ENCODE measurements at places on chromosomes 2 and 18.

- no peak for DNase-seq
Observed at GRCh38 chr2:238596571-238597551, 170.1 kb downstream of the ASB1 start.

DNA sequence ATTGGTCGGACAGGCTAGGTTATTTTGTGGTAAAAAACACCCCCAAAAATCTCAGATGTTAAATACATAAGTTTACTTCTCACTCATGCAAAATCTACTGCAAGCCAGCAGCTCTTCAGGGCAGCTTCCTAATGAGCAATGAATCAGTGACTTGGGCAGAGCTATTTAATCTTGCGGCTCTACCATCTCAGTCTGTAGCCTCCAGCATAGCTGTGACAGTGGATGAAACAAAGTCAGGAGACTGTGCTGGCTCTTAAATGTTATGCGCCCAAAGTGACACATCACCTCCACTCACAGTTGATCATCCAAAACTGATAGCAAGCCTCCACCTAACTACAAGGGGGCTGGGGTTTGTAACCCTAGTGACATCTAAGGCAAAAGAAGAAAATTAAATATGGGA, 571.9 kb downstream of the METTL4 start:
- no peak for DNase-seq

GRCh38 chr2:213224366-213224765, 59.9 kb upstream of the SPAG16 start:
- no peak for DNase-seq

DNA sequence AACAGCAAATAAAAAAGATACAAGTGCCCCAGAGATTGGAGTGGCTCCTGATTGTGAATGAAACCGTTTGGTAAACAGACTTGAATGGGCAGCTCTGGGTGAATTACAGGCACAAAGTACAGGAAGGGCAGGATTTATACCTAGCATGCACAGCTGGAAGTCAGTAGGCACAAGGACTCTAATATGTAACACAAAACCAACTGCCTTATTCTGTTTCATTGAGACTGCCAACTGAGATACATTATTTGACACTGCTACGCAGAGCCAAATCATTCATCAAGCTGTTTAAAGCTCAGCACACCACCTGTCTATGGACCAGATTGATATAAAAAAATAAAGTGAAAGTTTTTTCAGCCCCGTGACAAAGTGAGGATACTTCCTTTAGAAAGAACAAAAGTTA, 541.2 kb downstream of the NUP35 start:
- DNase-seq: no peak

DNA sequence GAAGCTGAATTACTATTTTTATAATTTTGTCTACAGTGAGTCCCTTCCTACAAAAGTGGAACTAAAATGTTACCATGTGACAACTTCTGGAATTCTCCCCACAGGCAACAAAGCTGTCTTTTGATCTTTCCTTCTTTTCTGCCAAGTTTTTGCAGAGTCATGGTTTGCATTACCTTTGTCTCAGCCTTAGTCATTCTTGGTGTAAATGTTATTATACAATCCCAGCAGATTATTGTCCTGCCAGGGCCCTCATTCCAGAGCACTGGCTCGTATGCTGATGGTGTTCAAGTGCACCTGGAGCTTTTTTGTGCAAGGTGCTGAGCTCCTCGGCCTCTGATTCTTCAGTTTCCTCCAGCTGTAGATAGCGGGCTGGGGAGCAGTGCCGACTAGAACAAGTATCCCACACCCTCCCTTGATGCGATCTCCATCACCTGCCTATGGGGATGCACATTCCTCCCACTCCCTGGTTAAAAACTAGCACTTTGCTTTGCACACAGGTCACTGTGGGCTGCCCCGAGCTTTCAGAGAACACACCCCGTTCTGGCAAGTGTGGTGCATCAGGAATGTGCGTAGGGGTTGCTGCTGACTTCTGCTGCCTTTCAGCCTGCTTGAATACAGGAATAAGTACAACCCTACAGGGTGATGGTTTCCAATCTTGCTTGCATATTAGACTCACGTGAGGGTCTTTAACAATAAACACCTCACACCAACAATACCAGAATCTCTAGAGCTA, 263.6 kb downstream of the RNF144A start:
- no peak for DNase-seq

DNA sequence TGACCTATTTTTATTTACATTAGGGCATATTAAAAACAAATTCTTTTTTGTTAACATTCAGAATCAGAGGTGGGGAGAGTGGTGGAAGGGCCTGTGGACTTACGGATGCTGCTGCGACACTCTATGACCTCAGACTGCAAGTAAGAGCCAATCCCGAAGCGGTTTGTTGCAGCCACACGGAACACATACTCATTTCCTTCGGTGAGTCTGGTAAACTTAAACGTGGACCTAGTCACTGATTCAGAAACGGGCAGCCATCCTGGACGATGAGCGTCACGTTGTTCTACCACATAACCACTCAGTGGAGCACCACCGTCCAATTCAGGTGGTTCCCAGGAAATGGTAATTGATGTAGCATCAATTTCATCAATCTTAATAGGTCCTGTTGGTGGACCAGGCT, 61.9 kb downstream of the PLEKHA3 start:
- DNase-seq: no peak
